ENCODE measurements at places on chromosomes 5 and 9.

GRCh38 chr9:99785010-99785590, 36.6 kb upstream of the NR4A3 start:
- no peak for DNase-seq

- no peak for DNase-seq
These were observed 27.6 kb downstream of the MBLAC2 start for GRCh38 chr5:90446961-90447360.

- DNase-seq, result no peak
These were observed 1.9 kb downstream of the N4BP3 start for GRCh38 chr5:178115136-178115813.

- peak; percentile 39 for DNase-seq
These were observed 27.2 kb downstream of the MAML1 start for GRCh38 chr5:179759581-179760551.

DNA sequence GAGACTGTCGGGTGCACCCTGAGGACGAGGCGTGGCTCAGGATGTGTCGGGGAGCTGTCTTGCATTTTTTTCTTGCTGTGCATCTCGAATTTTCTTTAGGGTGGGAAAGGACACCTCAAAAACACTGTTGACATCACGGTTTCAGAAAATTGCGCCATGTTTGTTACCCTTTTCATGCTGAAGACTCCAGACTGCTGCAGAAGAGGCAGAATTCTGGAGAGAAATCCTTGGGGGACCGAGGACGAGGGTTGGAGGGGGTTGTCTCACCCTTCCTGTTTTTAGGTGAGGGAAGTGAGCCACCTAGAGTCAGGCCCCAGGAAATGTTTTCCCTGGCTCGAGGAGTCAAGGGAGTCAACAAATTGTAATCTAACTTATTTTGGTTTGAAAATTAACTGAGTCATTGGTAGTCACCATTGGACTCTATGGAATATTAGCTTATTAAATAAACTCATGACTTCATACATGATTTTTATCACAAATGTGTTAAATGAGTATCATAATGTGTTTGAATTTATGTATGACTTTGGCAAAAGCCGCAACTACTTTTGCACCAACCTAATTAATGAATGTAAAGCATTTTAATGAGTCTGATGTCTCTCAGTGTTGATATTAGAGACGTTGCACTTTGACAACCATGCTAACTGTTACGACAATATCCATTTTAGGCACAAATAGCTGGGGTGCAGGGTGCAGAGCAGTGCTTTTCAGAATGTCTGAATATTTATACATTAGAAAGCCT, 724 bp upstream of the LYSMD3 start:
- DNase-seq, result peak; percentile 65

DNA sequence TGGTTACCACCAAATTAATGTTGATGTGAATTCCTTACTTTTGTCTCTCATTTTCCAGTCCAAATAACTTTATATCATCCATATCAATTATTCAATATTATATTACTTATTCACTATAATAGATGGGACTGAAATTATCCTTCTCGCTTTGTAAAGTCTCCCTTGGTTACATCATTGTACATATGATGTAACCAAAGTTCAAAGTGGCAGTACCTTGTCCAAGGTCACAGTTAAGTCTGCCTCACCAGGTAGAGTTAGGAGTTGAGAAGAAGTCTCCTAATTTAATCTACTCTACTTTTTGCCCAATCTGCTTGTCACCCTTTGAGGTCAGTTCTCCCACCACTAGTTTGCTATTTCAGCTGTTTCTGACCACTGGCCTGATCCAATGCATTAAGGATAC, 83.7 kb upstream of the CLINT1 start:
- DNase-seq, result no peak

DNA sequence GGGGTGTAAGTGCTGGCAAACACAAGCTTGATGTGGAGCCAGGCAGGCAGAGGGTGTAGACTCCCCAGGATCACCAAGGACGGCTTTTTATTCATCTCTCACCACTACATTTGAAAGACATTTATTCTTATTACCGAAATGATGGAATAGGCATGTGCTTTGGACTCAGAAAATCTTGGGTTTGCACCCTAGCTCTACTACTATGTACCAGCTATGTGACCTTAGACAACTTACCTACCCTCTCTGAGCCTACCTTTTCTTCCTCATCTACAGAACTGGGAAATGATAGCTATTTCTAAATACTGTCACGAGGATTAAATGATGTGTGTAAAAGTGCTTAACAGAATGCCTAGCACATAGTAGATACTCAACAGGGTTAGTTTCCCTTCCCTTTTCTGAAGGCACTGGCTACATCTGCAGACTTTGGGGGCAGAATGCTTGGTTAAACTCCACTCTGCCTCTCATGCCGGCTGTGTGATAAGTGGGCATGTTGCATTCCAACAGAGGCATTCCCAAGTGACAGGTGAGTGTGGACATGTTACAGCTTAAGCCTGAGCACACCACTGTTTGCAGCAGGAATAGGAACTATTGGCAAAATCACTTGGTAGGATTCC, 94.8 kb downstream of the SLC1A3 start:
- no peak for DNase-seq

- no peak for DNase-seq
These were observed 377.5 kb upstream of the RFX3 start for GRCh38 chr9:3903273-3903672.

GRCh38 chr9:131651599-131651998, 88.3 kb downstream of the RAPGEF1 start:
- peak; percentile 54 for DNase-seq

DNA sequence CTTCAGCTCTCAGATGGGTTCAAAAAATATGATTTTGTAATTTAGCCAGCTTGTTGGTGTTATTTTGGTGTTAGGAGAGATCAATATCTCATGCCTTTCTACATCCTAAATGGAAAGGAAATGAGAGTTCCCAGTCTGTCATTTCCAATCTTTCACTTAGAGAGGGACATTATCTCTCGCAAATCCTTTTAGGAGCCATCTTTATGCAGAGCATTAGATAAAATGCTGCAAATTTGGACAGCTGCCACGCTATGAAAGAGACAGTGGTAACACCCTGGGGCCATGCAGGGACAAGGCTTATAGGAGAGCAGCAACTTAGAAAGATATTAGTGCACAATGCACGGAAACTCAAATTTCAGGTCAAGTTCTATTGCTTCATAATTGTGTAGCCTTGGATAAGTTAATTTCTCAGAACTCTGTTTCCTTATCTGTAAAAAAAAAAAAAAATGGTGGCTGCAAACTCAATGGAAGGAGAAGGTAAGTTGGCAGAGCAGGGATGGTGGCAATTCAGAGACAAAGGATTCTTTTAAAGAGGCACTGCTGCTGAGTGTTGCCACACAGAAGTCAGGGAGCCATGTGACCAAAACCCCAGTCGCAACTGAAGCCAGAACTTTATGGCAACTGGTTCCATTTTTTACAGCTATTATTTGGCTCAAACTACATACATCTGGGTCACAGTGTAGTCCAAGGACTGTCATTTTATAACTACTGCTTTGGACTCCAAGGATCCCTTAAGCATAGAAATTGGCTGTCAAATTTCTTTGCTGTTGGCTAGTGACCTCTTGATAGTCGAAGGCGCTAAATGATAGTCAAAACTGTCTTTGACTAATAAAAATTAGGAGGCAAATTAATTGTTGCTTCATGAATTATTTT, 210.2 kb downstream of the FRMD3 start:
- DNase-seq, result no peak

DNA sequence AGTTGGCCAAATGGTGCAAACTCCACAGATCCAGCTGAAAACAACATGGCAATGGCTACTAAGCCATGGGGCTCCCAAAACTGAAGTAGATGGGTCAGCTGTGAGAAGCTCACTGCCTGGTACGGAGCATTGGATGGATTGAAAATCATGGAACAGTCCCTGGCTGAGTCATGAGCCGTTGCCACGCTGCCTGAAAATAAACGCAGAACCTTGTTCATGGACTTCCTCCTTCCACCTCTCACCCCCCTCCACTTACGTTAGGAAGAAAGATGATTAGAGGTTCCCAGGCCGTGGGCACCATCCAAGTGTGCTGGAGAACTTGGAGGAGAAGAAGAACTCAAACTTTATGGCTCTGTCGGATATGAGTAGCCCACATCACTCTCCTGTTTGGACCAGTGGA, 6.8 kb upstream of the DIPK1B start:
- DNase-seq, result no peak

- DNase-seq, result peak; percentile 84
These were observed 5.1 kb upstream of the GNPDA1 start for GRCh38 chr5:142017832-142018427.

- DNase-seq, result no peak
These were observed 90.9 kb upstream of the SLCO6A1 start for GRCh38 chr5:102589661-102590060.

- no peak for DNase-seq
These were observed 54.4 kb upstream of the RETREG1 start for GRCh38 chr5:16671208-16671607.

DNA sequence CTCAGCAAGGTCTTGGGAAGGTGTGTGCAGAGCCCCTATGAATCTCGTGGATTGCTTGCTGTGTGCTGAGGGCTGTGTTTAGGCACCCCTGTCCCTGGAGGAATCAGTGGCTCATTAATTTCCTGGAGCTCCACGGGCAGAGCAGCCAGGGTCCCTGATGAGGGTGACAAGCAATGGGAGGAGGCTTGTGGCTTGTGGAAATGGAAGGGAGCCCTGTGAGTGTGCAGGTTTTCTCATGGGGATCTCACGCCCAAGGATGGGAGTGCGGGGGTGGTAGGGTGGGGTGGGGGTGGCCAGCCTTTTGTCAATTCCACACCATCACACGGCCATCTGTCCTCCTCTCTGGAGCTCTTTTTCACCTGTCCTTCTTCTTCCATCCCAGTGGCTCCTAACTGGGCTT, 25.3 kb downstream of the PHF2 start:
- no peak for DNase-seq

GRCh38 chr5:173018358-173018757, 34.8 kb downstream of the ATP6V0E1 start:
- no peak for DNase-seq

DNA sequence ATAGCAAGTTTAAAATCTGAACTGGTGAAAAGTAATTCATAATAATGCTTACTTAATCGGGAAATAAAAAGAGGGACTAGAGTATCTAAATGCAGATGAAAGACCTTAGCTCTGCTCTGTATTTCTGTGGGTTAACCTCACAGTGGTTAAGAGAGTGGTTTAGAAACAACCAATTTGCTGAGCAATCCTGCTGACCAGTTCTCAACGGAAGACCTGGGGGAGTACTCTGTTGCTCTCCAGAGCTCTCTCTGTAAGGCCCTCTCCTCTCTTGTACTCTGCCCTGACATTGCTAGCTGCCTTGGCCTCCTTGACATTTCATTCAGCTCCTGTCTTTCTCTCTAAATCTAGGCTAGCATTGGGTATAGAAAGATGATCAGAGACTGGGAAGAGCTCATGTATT, 1186.6 kb upstream of the SEMA6A start:
- no peak for DNase-seq

GRCh38 chr5:158724521-158725188, 375.1 kb downstream of the EBF1 start:
- no peak for DNase-seq

GRCh38 chr9:36888551-36888950, 145.5 kb downstream of the PAX5 start:
- no peak for DNase-seq

- DNase-seq, result no peak
These were observed 845.2 kb upstream of the CDH10 start for GRCh38 chr5:25489834-25490538.

DNA sequence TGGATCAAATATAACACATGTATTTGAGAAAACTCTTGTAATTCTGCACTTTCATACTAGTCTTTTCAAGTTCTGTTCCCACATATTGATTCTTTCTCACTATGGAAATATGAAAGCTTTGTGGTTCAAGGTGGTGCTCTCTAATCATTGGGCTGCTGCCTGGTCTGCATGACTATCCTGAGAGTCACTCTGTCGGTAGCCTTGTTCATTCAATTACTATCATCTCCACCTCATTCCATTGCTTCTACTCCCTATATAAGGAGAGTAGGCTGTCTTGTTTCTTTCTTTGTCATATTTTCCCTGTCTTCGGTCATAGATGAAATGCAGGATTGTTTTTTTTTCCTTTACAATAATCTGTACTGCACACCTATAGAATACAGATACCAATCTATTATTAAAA, 341.4 kb upstream of the ACTBL2 start:
- DNase-seq, result no peak

DNA sequence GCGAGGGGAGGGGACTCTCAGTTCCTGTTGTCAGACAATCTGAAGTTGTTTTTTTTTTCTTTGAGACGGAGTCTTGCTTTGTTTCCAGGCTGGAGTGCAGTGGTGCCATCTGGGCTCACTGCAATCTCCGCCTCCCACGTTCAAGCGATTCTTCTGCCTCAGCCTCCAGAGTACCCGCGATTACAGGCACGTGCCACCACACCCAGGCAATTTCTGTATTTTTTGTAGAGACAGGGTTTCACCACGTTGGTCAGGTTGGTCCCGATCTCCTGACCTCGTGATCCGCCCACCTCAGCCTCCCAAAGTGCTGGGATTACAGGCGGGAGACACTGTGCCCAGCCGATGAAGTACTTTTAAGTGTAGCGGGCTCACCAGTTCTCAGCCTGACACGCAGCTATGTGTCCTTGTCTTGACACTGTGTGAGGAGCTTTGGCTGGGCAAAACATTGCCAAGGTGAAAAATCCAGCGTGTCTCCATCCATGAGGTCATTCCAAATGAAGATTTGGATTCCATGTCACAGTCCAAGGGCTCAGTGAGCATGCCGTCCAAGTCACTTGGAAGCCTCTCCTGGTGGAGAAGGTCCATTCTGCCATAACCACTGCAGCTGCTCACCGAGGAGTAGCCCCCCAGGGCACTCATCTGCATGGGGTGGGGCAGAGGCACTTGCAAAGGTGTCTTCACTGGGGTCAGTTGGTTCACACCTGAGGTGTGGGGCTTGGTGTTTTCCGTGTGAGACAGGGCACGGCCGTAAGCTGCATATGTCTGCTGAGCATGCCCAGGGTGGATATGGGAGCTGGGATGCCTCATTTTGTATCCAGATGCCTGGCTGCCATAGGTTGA, 32.0 kb downstream of the OR2V1 start:
- no peak for DNase-seq

DNA sequence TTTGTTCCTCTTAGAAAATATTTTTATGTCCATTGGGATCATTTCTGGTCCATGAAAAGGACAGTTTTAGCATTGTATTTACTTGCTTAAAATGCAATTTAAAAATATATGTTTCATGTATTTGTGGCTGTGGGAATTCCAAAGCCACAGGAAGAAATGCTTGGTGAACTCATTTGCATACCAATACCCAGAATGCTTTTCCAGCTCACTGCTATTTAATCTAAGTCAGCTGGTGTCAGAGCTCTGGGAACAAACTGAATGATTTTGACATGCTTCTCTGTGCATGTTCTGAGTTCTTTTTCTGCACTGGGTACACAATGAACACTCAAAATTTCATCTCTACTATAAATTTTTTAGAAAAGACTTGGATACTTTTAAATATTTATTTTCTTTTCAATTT, 482.8 kb upstream of the ARRDC3 start:
- DNase-seq, result no peak

All from activated CD4-positive, alpha-beta T cell treated with anti-CD3 and anti-CD28 coated beads, Interleukin-2, Interleukin-4, amounts not matched to agents 100 ng/mL and 50 ng/mL, durations not matched to agents 16 hours and 8 hours (primary cell).